ENCODE measurements at places on chromosomes 11 and 22. TPM values are rescaled to one million over a fixed set of nuclear protein-coding genes. Genes with fewer than 3 reads are reported as not detected.

MYBPC3 gene
- 0.06 TPM for total RNA-seq

OR8D2 gene
- total RNA-seq: not detected

PATE4 gene
- total RNA-seq: not detected

OR10A6 gene
- total RNA-seq: not detected

PNPLA3 gene
- 7.2 TPM for total RNA-seq

OR52I2 gene
- total RNA-seq: not detected

TCP11L1 gene
- total RNA-seq: 16.7 TPM

C11orf65 gene
- total RNA-seq: 1.3 TPM

PGA4 gene
- 1.8 TPM for total RNA-seq

APOA5 gene
- total RNA-seq: not detected

CRYAB gene
- 90.4 TPM for total RNA-seq

RFPL1 gene
- total RNA-seq: not detected

OR52N4 gene
- total RNA-seq: not detected

CSNK2A3 gene
- 2.7 TPM for total RNA-seq

- no peak for DNase-seq
Measured at GRCh38 chr22:32850591-32851517, 49.3 kb downstream of the TIMP3 start.

GRCh38 chr11:61963016-61963281, 4.5 kb downstream of the FTH1 start:
- DNase-seq: no peak

DNA sequence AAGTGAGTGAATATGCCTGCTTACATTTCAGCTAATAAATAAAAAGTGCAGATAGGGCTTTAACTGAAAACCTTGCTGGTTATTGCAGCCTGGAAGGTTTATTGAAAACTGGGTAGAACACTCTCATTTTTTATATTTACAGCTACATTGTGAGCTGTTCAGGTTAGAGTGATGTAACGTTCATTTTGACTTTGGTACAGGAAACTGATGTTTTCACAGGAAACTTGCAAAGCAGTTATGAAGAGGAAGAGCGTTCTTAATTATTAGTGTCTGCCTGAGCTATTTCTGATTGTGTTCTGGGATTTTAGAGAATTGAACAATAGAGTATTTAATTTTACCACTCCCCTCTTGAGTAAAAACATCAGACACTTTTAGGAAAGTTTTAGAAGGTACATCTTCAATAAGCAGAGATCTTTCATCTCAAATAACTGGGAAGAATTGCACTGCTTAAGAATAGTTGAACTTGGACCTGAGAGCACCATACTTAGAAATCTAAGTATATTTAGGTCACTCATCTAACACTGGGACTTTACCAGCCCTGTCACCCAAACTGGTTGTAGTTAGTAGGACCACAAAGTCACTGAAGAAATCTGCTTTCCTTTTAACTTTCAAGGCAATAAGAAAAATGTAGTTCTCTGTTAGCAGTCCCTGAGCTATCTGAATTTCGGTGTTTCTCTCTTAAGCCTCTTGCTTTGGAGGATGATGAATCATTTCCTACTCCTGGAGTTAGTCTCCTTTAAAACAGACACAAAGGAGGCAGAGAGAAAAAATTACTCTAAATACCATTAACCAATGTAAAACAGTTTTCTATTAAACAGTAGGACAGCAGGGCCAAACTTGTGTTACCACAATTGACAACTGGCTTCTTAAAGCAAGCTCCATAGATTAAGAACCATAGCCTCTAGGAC, 128.6 kb upstream of the DDI1 start:
- DNase-seq: no peak

DNA sequence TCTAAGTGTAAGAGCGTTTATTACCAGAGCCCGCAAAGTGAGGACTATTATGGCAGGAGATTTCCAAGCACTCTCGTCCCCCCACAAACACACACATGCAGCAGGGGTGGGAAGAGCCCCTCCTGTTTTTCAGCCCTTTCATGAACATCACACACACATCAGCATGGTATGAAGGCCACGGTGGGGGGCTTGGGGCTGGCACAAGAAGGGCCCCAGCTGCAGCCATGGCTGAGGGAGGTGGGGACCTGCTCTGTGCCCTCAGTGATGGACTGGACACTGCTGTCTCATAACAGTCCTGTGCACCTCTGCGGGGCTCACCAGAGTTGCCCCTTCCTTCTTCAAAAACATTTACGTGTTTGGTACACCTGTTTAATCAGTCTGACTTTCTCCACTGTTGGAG, 650.7 kb downstream of the BRD1 start:
- no peak for DNase-seq

- DNase-seq: no peak
Measured at GRCh38 chr11:37333345-37333744, 735.3 kb upstream of the RAG2 start.

DNA sequence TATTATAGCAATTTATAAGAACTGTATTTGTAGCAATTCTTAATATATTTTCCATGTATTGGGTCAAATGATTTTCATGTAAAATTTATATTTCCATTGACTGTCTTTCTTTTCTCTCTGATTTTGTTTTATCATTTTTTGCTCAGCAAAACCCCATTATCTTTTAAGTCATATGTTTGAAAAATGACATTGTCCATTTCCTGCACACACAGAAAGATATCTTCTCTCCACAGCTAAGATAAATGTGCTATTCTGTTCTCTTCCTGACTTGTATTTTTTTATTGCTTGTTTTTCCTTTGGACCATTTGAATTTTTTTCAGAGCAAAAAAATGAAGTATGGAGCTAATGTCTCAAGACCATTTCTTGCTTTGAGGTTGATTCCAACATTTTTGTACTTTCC, 6.3 kb upstream of the LRRC55 start:
- DNase-seq: no peak

DNA sequence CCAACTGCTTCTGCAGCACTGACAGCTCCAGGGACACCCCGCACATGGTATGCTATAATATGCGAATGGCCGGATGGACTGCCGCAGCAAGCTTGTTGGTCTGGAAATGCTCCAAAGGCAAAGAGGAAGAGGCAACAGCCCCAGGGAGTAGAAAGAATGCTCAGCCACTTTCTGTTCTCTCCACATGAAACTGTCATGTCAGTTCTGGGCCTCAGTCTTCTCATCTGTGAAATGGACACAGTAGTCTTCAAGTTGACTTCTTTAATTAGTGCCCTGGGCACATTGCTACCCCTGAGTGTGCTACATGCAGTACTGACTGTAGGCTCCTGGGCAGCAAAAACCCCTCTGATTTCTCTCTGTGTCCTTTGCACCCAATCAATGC, 19.9 kb downstream of the IL10RA start:
- peak; percentile 7 for DNase-seq

- DNase-seq: no peak
Measured at GRCh38 chr11:119419834-119420492, 3.0 kb downstream of the THY1 start.

DNA sequence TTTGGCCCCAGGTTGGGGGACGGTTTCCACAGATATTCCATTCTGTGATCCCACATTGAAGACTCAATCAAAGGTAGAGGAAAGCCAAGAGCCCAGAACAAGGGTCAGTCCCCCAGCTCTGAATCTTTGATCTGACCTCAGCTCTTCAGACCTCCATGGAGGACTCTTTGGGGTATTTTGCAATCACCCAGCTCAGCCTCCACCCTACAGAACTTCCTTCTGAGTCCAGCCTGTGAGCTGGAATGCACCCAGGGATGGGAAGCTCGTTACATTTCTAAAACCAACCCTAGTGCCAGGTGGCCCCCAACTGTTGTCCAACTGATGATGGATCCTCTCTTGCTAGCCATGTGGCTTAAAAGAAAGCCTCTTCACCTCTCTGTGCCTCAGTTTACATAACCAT, 335.3 kb downstream of the MN1 start:
- DNase-seq: no peak

- no peak for DNase-seq
Measured at GRCh38 chr11:34530545-34531234, 17.1 kb upstream of the ELF5 start.

- DNase-seq: peak; percentile 19
Measured at GRCh38 chr11:13667245-13667644, 1.2 kb upstream of the FAR1 start.

GRCh38 chr11:61766353-61766841, 14.0 kb downstream of the MYRF start:
- DNase-seq: no peak

DNA sequence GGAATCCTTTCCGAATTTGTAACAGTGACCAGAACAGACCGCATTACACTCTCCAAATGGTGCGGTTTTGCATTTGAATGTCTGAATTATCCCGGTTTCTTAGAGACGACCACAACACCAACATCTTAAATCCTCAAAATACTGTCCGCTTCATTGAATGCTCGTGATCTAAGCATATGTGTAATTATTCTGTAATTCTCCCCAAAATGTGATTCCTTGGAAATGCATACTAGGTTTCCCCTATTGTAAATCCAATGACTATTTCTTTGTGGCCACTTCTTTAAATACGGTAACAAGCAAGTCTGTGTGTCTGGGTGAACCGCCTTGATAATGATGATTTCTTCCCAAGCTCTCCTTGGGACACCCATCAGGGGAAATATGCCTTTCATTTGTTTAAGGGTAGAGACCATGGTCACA, 87.3 kb upstream of the DBX1 start:
- DNase-seq: no peak

DNA sequence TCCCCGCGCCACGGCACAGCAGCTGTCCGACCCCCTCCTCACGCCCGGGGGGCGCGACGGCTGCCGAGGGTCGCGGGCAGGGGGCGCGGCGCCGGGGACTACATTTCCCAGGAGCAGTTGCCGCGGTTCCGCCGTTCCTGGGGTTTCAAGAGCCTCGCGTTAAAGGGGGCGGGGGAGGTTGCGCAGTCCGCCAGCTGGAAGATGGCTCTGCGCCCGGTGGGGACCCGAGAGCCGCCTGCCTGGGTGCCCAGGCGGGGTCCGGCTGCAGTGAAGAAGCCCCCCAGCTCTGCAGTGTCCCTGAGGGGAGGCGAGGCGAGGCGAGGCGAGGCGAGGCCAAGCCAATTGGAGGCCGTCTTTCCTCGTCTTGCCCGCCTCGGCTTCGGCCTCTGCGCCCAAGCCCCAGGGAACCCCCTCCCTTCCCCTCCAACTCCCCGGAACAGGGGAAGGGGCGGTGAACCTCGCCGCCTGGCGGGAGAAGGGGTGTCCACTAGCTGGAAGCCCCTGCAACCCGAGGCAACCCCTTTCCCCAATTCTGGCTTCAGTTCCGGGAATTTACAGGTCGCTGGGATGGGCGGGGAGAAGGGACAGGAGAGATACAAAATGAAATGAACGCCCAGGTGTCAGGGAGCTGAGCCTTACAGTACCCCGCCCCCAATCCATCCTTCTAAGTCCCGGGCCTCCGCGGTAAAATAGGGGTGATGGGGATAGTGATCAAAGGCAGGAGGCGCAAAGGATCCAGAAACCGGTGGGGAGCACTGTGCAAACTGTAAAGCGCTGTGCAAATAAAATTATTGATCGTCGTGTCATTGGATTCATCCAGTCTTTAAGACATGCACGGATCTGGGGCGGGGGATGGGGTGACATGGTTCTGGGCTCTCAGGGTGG, 5.2 kb upstream of the GCAT start:
- DNase-seq: no peak

- no peak for DNase-seq
Measured at GRCh38 chr22:46763051-46763705, 728 bp downstream of the TBC1D22A start.

- no peak for DNase-seq
Measured at GRCh38 chr22:47062126-47062525, 299.7 kb downstream of the TBC1D22A start.

DNA sequence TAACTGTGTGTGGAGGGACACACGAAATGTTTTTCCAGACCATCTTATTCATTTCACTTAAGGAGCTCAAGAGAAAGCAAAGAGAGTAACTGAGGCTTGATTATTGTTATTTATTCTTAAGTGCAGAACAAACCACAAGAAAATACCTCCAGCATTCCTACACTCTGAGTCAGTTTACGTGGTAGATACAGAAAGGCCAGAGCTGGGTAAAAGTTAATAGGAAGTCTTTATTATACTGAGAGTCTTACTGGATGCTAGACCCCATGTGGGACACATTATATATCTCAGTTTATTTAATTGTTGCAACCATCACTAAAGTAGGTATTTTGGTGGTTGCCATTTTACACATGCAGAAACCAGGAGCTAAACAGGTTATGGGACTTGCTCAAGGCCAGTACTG, 261.4 kb upstream of the POU2AF2 start:
- no peak for DNase-seq

- DNase-seq: no peak
Measured at GRCh38 chr11:125062931-125063428, at the start of gene SLC37A2. Gene SLC37A2, plus strand, starts transcription at chr11:125063305. Its CDS starts 63 bp downstream, at chr11:125063368.

DNA sequence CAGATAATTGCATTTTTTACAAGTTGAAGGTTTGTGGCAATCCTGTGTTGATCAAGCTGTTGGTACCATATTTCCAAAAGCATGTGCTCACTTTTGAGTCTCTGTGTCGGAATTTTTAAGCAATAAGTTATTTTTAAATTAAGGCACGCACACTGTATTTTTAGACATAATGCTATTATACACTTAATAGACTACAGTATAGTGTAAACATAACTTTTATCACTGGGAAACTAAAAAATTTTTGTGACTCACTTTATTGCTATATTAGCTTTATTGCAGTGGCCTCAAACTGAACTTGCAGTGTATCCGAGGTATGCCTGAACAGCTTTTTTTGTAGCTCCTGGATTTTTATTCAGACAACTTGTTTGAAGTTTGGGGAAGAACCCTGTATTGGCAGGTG, 31.3 kb upstream of the RRM1 start:
- DNase-seq: no peak

- no peak for DNase-seq
Measured at GRCh38 chr11:108853864-108854263, 189.0 kb downstream of the DDX10 start.

DNA sequence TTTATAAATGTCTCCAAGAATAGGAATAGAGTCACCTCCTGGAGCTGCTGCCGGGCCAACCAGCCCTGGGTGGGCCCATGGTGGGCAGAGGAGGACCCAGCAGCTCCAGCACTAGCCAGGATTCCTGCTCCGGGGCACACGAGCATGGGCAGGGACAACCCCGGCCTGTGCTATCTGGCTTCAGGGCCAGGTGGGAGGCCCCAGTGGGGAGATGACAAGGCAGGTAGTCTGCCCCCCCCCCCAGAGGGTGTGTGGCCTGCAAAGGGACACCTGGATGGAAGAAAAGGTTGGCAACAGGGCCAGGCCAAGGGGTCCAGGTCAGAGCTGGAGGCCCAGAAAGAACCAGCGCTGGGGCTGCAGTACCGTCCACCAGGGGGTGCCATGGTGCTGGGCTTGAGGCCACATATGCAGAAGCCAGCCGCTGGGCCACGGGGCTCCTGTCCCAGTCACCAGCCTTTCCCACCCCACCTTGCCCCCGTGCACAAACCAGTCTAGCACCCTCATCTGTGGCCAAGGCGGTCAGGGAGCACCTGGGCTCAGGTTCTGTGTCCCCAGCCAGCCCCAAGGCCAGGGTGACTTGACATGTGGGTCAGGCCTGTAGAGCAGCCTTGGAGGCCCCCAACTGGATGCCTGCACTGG, 3.4 kb downstream of the TSPAN32 start:
- DNase-seq: peak; percentile 80
